Calu3 (cell line): ENCODE measurements at places on chromosomes 5 and 9. TPM values are rescaled to one million over a fixed set of nuclear protein-coding genes. Genes with fewer than 3 reads are reported as not detected.

DNA sequence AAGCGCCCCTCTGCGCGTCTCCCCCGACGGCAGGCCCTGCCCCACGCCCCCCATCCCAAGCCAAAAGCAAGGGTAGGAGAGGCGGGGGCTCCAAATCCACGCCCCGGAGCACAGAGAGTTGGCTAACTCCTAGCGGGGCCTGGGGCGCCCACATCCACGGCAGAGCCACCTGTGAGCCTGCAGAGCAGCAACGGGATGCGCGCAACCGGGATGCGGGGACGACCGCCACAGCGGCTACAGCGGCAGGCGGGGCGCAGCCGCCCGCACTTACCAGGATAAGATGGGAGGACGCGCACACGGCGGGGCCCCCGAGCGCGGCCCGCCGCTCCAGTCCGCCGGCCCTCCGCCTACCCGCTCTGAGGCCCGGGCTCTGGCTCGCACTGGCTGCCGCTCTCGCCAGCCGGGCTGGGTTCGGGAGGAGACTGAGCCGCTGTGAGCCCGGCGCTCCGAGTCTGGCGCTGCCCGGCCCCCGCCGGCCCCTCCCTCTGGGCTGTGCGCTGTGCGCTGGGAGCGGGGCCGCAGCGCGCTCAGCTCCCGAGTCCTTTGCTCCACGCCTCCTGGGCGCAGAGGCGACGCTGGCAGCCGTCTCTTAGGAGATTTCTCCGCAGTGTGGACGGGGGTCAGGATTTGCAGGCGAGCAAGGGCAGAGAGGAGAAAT, at the start of gene SLC24A2:
Gene SLC24A2, minus strand, starts transcription at position 424 of the 658 bp plus-strand sequence.
- H3K4me1 ChIP-seq, result no peaks in the 10 kb centered on the region
- no peaks in the 10 kb centered on the region for H3K27me3 ChIP-seq
- H3K36me3 ChIP-seq, result no peaks in the 10 kb centered on the region
- DNase-seq, result no peak

DNA sequence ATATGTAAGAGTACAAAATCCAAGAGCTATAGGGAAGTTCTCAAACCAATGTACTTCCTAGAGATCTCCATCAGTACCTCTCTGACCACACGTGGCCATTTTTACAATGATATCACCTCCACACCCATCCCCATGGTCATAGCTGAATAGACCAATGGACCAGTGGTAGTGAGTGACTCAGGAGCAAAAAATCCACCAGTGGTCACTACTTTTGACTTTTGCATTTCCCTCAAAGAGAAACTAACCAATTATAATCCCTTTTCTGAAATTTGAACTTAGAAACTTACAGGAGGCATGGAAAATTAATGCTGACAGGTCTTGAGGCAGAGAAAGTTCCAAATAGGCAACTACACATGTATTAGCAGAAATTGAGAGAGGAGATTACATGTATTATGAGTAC, 238.4 kb downstream of the TRPM3 start:
- H3K27ac ChIP-seq, result no peak overlapping the region
- no peaks in the 10 kb centered on the region for H3K36me3 ChIP-seq
- H3K27me3 ChIP-seq, result no peaks in the 10 kb centered on the region
- DNase-seq, result no peak
- no peaks in the 10 kb centered on the region for H3K4me1 ChIP-seq

DNA sequence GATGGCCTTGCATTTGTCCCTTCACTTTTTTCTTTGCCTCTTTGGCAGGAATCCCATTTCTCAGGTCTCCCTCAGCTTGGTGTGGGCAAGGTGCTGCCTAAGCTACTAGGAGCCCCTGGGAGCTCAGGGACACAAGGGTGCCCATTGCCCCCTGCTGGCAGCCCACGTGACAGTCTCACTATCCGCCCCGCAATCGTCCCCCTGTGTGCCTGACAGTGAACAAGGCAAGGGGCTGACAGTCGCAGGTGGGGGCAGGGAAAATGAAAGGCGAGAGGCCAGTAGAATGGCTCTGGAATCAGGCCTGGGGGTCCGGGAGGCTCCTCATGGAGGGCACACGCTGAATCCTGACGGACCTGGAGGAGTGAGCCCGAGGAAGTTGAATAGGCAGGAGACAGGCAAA, 2.0 kb upstream of the PCDH12 start:
- H3K36me3 ChIP-seq, result no peaks in the 10 kb centered on the region
- H3K27me3 ChIP-seq, result peaks cover 14% of the 10 kb centered on the region
- H3K27ac ChIP-seq, result no peak overlapping the region
- DNase-seq, result peak; percentile 38
- no peaks in the 10 kb centered on the region for H3K4me1 ChIP-seq

DNA sequence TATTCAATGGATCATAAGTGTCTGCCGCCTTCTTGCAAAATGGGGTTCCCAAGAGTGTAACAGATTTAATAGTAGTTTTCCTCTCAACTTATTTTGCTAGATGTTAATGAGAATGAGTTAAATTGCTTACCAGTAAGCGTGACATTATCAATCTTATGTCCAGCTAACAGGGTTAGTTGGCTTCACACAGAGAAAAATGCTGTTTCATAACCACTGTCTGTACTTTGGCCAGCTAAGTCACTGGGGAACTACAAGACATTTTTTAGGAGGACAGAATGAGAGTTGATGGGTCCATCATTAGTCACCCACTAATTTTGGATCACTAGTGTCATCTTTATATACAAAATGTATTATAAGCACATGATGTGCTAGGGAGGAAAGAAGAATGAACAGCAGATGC, 1.4 kb downstream of the CDC37L1 start:
- no peaks in the 10 kb centered on the region for H3K4me1 ChIP-seq
- no peak overlapping the region for H3K4me3 ChIP-seq
- H3K27me3 ChIP-seq, result no peaks in the 10 kb centered on the region
- no peaks in the 10 kb centered on the region for H3K36me3 ChIP-seq
- H3K27ac ChIP-seq, result no peak overlapping the region

GRCh38 chr5:15575666-15576065, 75.7 kb downstream of the FBXL7 start:
- no peak overlapping the region for H3K27ac ChIP-seq
- DNase-seq, result no peak
- H3K27me3 ChIP-seq, result no peaks in the 10 kb centered on the region
- no peaks in the 10 kb centered on the region for H3K36me3 ChIP-seq
- H3K4me1 ChIP-seq, result no peaks in the 10 kb centered on the region
- no peak overlapping the region for H3K4me3 ChIP-seq

DNA sequence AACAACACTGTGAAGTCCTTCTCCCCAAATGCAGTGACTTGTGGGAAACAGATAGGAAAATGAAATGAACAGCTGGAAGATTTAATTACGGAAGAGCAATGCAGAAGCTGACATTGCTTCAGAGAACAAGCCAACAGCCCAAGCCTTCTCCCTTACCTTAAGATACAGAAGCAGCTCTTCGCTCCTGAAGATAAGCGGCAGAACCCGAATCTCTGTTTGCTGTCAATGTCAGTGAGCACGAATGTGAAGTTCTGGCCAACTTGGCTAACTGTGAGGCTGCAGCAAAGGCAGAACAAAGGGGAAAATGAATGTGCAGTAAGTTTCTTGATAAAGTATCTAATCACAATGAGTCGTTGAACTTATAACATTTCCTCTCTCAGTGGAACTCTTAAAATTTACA, 172.4 kb downstream of the DENND1A start:
- H3K4me3 ChIP-seq, result no peak overlapping the region
- no peak for DNase-seq
- no peaks in the 10 kb centered on the region for H3K36me3 ChIP-seq
- H3K4me1 ChIP-seq, result peaks cover 13% of the 10 kb centered on the region

GRCh38 chr5:81425569-81425968, 31.6 kb upstream of the ACOT12 start:
- no peak overlapping the region for H3K4me3 ChIP-seq
- H3K4me1 ChIP-seq, result peaks cover 63% of the 10 kb centered on the region
- no peaks in the 10 kb centered on the region for H3K27me3 ChIP-seq
- H3K36me3 ChIP-seq, result peaks cover 7% of the 10 kb centered on the region
- DNase-seq, result no peak
- no peak overlapping the region for H3K27ac ChIP-seq

DNA sequence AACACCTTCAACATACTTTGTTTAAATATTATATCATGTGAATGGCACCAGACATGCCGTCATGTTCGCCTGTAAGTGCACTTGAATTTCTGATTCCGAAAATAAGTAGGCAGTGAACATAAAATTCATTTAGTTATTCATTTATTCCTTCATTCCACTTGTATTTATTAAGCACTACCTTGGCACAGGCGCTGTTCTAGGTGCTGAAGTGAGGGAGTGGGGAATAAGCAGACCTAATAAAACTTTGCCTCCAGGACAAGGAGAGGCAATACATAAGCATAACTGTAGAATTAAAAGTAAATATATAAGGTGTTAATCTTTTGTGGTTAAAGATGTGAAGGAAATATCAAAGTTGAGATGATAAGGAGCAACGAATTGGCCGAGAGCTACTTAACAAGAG, 297.4 kb downstream of the TENT4A start:
- no peaks in the 10 kb centered on the region for H3K27me3 ChIP-seq
- no peak overlapping the region for H3K27ac ChIP-seq
- H3K36me3 ChIP-seq, result no peaks in the 10 kb centered on the region
- no peak overlapping the region for H3K4me3 ChIP-seq
- no peak for DNase-seq
- H3K4me1 ChIP-seq, result no peaks in the 10 kb centered on the region

DNA sequence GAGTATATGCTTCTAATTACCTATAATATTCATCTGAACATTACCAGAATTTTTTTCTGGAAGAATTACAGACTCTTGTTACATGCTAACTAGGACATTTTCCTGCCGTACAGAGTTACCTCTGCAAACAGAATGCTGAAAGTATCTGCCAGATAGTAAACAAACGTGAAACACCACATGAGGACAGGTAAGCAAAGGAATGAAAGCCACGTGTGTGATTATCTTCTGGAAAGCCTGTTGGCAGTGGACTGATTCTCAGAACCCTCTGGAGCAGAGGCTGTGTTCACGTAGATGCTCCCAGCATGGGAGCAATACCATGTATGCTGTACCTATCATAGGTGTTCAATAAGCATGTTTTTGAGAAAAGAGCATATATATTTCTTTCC, 472.6 kb downstream of the ENC1 start:
- H3K27me3 ChIP-seq, result no peaks in the 10 kb centered on the region
- peaks cover 28% of the 10 kb centered on the region for H3K4me1 ChIP-seq
- H3K36me3 ChIP-seq, result no peaks in the 10 kb centered on the region
- DNase-seq, result no peak

DNA sequence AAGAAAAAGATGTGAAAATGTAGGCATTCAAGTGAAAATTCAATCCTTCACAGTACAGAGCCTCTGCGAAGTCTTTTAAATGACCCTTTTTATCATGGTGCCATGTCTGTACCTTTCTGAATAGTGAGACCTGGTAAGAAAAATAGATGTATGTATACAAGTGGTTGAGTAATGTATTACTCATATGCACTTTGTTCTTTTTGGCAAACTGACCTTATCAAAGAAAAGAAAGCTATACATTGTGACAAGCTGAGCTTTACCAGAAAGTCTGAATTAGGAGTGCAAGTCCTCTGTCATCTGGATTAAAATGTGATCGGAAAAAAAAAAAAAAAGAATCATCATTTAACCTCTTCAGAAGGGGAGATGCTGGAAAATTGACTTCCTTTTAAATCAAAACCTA, 356.4 kb upstream of the CCNH start:
- no peak overlapping the region for H3K4me3 ChIP-seq
- no peaks in the 10 kb centered on the region for H3K36me3 ChIP-seq
- no peak overlapping the region for H3K27ac ChIP-seq

- H3K27ac ChIP-seq, result no peak overlapping the region
- no peak overlapping the region for H3K4me3 ChIP-seq
- no peaks in the 10 kb centered on the region for H3K4me1 ChIP-seq
These were observed 9.0 kb downstream of the RFX3 start for GRCh38 chr9:3516667-3517330.

DNA sequence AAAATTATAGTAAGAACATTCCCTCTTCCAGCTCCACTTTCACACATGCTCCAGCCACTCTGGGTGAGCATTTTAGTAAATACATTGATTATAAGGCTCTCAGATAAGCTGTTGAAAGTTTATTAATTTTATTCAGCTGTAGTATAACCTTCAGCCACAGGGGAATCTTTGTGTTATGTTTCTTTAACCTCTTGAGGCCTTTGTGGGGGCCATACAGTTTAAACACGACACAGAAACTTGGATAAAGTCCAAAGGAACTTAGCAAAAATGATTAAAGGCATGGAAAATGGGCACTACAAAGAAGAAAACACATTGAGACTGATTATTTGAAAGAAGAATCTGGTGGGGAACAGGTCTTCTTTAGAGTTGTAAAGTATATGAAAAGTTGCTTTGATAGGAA, 70.2 kb downstream of the AOPEP start:
- H3K4me3 ChIP-seq, result no peak overlapping the region
- peaks cover 24% of the 10 kb centered on the region for H3K4me1 ChIP-seq
- peaks cover 6% of the 10 kb centered on the region for H3K36me3 ChIP-seq
- no peak overlapping the region for H3K27ac ChIP-seq
- H3K27me3 ChIP-seq, result no peaks in the 10 kb centered on the region

DNA sequence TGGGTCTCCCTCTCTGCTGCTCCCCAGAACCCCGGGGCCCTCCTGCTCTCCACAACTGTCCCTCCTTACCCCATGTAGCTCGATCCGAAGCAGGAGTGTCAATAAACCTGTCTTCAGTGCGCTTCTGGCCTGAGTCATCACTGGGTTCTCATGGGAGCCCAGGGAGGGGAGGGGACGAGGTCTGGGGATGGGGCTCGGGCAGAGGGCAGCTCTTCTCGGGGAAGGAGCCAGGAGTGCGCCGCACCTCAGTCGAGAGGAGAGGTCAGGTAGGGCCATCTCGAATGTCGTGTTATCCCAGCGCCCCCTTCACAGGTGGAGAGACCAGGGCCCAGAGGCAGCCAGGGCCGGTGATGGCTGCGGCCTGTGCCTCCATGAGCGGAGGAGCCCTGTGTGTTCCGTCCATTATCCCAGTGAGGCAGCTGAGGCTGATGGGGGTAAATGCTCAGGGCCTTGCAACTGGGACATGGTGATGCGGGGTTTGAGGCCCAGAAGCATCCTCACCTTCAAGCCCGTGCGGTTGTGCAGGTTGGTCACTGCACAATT, 52.1 kb downstream of the LRSAM1 start:
- H3K36me3 ChIP-seq, result peaks cover 70% of the 10 kb centered on the region
- no peak overlapping the region for H3K4me3 ChIP-seq
- H3K27ac ChIP-seq, result no peak overlapping the region

The MOB3B gene
- 7.6 and 10.8 TPM in 2 replicates for total RNA-seq

The DAB2IP gene
- 56.3 and 59.0 TPM in 2 replicates for total RNA-seq

The SREK1IP1 gene
- total RNA-seq, result 16.4 and 20.2 TPM in 2 replicates

The DRD1 gene
- total RNA-seq, result not detected in 2 replicates

The STPG3 gene
- not detected in 2 replicates for total RNA-seq

The ARID3C gene
- not detected in 2 replicates for total RNA-seq

The PCDHGC3 gene
- 49.4 and 73.0 TPM in 2 replicates for total RNA-seq

The ZNF658 gene
- 2.5 and 3.1 TPM in 2 replicates for total RNA-seq

The SPINK4 gene
- total RNA-seq, result not detected in 2 replicates

The CDX1 gene
- not detected in 2 replicates for total RNA-seq
